ENCODE measurements at places on chromosomes 6 and 20.

- DNase-seq = no peak
Observed at GRCh38 chr20:24668791-24669190, 199.4 kb downstream of the SYNDIG1 start.

DNA sequence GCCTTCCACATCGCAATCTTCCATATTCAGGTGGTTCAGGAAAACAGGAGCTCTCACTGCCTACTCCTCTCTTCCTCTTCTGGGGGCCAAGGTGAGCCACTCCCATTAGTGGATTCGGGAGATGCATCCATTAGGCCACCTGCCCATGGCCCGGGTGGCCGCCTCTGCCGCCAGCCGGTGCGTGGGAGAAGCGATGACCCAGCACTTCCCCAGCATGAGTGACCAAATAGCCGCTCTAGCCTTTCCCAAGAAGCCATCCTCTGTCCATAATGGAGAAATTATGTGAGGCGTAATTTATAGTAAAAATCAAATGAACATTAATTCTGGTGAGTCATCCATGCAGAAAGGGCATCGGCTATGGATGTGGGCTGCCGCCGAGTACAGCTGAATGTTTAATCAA is 39.4 kb downstream of the GNAS-AS1 start:
- no peak for DNase-seq

GRCh38 chr6:87094576-87094975 is 330 bp downstream of the CGA start:
- no peak for DNase-seq

DNA sequence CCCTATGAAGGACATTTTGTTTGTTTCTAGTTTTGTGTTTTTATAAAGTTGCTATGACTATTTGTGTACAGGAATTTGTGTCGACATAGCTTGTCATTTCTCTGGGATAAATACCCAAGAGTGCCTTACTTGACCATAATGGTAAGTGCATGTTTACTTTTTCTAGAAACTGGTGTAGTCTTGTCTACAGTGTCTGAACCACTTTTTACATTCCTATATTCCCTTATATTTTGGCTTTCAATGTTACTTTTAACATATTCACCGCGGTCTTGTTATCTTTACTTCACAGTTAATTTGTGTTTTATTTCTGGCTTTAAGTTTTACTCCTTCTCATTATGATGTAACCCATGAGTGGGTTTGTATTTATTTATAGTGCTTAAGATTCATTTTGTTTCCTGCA is 444.4 kb upstream of the RGS17 start:
- DNase-seq = no peak

- DNase-seq = no peak
Observed at GRCh38 chr6:168277274-168277669, 42.3 kb downstream of the DACT2 start.

- no peak for DNase-seq
Observed at GRCh38 chr6:130680116-130680515, 147.1 kb upstream of the SMLR1 start.

DNA sequence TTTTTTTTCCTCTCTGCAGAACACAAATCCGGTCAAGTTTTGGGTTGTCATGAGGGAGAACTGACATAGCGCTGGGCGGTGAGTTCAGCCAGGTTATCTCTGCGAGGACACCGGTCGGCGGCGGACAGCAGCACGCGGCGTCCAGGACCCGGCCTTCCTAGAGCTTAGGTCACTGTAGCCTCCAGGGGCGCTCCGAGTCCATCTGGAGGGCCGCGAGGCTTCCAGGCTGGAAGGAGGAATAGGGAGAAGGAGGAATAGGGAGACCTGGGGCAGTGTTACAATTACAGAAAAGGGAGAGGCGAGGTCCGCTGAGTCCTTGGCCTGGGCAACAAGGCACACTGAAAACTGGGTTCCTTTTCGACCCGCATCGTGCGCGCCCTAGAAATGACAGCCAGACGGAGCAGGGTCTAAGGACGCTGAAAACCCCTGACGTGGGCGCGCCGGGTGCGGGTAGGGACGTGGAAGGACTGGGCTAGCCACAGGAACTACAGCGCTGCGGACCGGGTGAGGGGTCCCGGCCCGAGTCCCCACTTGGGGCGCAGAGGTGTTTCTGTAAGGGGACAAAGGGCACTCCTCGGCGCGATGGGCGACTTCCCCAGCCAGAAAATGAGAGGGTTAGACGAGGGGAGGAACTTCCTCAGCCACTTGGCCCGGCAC is 536 bp upstream of the FNDC1 start:
- DNase-seq = no peak

GRCh38 chr6:117399126-117399525 is 26.6 kb downstream of the ROS1 start:
- DNase-seq = no peak

DNA sequence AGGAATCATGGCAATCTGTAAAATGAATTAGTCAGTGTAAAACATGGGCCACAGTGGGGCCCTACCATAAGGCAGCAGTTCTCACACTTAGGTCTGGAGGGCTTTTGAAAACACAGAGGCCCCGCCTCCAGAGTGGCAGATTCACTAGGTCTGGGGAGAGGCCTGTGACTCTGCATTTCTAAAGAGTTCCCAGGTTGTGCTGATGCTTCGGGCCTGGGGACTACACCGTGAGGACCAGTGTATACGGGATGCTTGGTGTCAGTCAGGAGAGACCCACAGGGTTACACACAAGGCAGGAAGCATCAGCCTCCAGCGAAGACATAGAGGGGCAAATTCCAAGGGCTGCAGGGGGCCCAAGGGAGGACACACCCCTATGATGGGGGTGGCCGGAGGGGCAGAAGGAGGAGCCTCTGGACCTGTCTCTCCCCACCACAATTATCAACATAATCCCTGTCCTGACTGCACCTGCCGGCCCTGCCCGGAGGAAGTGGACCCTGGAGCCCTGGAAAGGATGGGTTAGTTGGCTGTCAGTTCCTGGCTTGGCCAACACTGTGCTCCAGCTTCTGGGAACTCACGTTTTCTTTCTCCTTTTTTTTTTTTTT is 46.7 kb downstream of the FGD2 start:
- no peak for DNase-seq

DNA sequence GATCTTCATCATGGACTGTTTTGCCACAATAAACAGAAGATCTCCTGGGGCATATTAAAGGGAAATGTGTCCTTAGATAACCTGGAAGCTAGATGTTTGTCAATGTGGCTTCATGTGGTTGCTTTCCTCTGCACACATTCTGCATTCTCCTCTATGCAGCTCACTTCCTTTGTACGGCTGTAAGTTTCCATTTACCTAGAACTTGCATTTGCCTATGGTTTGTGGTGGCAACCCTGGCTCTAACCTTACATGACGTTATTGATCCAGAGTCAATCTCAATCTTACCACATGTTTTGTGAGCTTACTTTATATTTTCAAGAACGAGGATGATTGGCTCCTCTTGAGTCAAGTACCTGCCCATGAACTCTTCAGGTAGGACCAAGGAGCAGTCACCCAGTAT is 863.1 kb downstream of the MAFB start:
- DNase-seq = no peak

DNA sequence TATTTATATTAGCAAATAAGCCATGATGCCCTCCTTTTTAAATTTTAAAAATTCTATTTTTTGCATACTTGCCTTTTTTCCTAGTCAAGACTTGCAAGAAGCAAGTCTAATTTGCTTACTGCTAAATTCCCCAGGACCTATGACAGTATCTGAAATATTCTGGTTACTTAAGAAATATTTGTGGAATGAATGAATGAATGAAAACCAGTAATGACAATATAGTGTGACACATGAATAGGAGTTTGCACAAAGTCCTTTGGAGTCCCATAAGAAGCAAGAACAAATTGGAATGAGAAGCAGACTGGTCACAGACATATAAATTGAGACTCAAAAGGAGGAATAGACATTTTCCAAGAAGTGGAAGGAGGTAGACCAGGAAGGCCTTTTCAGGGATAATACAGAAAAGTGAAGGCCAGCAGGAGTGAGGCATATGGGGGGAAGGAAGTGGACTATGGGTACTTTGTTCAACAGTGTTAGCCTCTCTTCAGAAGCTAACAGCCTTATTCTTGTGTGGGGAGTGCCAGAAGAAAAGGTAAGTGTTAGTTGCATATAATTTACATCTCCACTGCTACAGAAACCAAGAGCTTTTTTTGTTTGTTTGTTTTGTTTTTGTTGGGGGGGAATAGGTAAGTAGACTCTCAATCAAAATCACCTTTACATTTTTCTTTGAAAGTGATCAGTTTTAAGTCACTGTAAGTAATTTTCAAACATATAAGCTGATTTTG is 93.6 kb upstream of the FAM184A start:
- no peak for DNase-seq

DNA sequence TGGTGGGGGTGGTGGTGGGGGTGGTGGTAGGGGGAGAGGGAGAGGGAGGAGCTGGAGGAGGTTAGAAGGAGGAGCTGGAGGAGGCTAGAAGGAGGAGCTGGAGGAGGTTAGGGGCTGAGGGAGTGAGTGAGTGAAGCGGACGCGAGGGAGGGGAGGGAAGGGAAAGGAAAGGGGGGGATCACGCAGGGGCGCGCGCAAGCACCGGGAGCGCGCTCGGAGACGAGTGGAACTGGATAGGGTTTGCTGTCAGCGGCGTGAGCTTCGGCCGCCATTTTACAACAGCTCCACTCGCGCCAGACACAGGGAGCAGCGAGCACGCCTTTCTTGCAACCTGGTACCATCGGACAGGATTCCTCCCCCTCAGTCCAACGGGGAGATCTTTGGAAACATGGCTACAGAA is 90.5 kb upstream of the FERMT1 start:
- DNase-seq = no peak

DNA sequence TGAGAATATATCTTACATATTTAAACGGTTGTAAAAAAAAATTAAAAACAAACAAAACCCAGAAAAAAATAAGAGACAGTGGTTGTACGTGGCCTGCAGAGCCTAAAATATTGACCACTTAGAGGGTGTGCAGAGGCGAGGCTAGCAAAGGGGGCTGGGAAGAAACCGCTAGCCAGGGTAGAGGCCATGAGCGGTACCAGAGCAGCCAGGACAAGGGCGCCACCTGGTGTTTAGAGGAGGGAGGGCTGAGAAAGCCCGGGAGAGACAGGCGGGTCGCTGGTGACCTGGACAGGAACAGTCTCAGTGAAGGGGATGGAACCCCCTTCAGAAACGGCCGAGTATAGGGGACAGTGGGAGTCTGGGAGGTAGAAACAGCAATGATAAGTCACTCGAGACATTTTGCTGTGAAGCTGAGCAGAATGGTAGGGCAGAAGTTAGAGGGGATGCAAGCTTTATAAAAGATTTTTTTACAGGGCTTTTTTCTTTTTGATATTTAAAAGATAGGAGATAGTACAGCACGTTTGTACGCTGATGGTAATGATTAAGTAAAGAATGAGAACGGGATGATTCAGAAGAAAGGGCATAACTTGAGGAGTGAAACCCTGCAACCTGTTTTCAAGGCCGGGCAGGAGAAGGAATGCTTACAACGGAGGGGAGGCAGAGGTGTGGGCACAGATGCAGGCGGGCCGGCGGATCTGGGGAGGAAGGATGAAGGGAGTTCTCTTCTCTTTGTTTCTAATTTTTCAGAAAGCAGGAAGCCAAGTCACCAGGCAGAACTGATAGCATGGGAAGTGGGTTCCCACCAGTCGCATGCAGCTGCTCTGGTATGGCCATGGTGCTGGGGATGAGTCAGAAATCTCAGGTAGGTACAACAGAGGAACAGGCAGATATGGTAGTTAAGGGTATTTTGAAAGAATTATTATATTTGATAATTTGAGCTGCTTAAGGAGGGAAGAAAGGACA is 76.2 kb downstream of the FAM229B start:
- peak; percentile 39 for DNase-seq

DNA sequence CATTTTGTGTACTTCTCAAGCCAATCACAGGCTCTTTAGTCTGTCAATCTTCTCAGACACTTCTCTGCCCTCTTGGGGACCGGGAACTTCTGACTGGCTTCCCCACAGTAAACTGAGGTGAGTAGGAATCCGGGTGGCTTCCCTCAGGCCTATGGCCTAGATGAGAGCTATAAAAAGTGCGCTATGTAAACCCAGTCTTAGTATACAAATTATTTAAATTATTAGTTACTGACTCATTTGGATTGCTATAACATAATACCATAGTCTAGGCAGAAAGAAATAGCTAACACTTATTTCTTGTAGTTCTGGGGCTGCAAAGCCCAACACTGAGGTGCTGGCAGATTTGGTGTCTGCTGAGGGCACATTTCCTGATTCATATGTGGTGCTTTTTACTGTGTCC is 109.2 kb upstream of the MCHR2 start:
- DNase-seq = no peak

- no peak for DNase-seq
Observed at GRCh38 chr20:49964964-49965780, 17.6 kb upstream of the SNAI1 start.

DNA sequence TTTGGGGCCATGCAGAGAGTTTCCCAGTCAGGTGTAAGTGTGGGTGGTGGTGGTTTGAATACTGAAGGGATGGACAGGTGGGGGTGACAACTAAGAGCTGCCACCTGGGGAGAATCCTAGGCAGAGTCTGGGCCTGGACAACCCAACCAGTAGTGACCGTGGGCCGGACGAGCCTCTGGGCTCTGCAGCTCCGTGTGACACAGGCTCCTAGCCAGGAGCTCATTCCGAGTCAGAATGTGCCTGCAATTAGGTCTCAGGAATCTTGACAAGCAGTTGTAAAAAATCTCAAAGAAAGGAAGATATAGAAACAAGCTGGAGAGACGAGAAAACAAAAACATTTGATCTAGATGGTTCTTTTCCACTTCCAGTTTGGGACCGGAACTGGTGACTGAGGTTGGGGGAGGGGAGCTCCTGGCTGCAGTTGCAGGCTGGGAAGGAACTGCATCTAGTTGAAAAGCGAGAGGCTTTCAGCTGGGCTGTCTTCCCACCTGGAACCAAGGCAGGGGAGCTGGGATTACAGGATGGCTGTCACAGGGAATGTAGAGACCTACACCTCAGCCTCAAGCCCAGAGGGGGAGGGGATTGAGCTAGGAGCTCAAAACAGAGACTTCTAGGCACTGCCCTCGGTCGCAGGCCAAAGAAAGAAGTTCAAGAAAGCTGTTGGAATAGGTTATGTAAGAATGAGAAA is 156.9 kb downstream of the PAX1 start:
- no peak for DNase-seq
